ENCODE measurements at places on chromosomes 4 and X. TPM values are rescaled to one million over a fixed set of nuclear protein-coding genes. Genes with fewer than 3 reads are reported as not detected.

CXCL1 gene
- 1.5 TPM for total RNA-seq

CPZ gene
- total RNA-seq: 12.2 TPM

KLB gene
- total RNA-seq: not detected

GAGE12F gene
- not detected for total RNA-seq

ZCCHC18 gene
- 0.69 TPM for total RNA-seq

MORC4 gene
- total RNA-seq: 23.5 TPM

INTU gene
- 4.1 TPM for total RNA-seq

DNAAF6 gene
- total RNA-seq: not detected

MID2 gene
- total RNA-seq: 4.1 TPM

G3BP2 gene
- total RNA-seq: 122 TPM

PROM1 gene
- total RNA-seq: not detected

SSR4 gene
- 119 TPM for total RNA-seq

HAUS7 gene
- 12.3 TPM for total RNA-seq

CFAP99 gene
- not detected for total RNA-seq

MGST2 gene
- total RNA-seq: 1.2 TPM

CENPU gene
- total RNA-seq: 0.60 TPM

TRIM75 gene
- total RNA-seq: not detected

TMEM175 gene
- total RNA-seq: 13.7 TPM

APEX2 gene
- total RNA-seq: 3.8 TPM

ARHGAP24 gene
- 43.5 TPM for total RNA-seq

JCHAIN gene
- 0.34 TPM for total RNA-seq

MAPK10 gene
- total RNA-seq: 39.9 TPM

TSPAN5 gene
- total RNA-seq: 46.8 TPM

NHS gene
- total RNA-seq: 2.0 TPM

MAGEB1 gene
- not detected for total RNA-seq

MUC7 gene
- total RNA-seq: not detected

PF4V1 gene
- total RNA-seq: 1.9 TPM

MRFAP1L1 gene
- total RNA-seq: 68.1 TPM

UGT2B7 gene
- not detected for total RNA-seq

NUP62CL gene
- total RNA-seq: not detected

PPP3CA gene
- total RNA-seq: 30.6 TPM

NLGN4X gene
- not detected for total RNA-seq

RAI2 gene
- 1.1 TPM for total RNA-seq

HMGN5 gene
- total RNA-seq: 1.1 TPM

CSN3 gene
- not detected for total RNA-seq

HDAC6 gene
- total RNA-seq: 26.3 TPM

C1QTNF7 gene
- 3.0 TPM for total RNA-seq

SOWAHD gene
- under 0.01 TPM for total RNA-seq

MTHFD2L gene
- 9.2 TPM for total RNA-seq

UFSP2 gene
- total RNA-seq: 45.9 TPM

ARHGEF6 gene
- total RNA-seq: 11.3 TPM

AIFM1 gene
- 18.4 TPM for total RNA-seq

BMP3 gene
- total RNA-seq: under 0.01 TPM

FGF13 gene
- 58.0 TPM for total RNA-seq

FAM184B gene
- total RNA-seq: not detected

PGK1 gene
- total RNA-seq: 120 TPM

TLR3 gene
- total RNA-seq: 1.1 TPM

CLGN gene
- total RNA-seq: 17.3 TPM

SSX2B gene
- not detected for total RNA-seq

OPN1MW gene
- not detected for total RNA-seq

RGN gene
- total RNA-seq: 2.4 TPM

GAGE12E gene
- not detected for total RNA-seq

GPR50 gene
- not detected for total RNA-seq

NR0B1 gene
- 1.0 TPM for total RNA-seq
